ENCODE measurements at places on chromosomes 13 and 19.
A peak's percentile ranks its signal among the peaks of the same experiment; 100 is the strongest.

DNA sequence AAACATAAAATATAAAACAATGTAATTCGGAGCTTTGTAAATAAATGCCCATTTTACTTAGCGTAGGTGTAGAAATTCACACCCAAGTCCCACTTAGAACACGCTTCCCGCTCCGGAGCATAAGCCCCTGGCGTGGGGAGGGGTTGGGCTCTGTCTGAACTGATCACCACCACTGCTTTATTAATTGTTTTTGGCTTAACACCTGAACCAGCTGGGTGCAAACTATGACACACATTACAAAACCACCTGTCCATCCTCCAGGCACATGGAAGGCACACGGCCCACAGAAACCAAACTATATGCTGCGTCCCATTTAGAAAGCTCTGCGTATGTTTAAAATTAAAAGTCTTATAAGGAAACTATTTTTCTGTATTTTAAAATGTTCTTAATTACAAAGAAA is 25.9 kb downstream of the RASA3 start:
- no peak for DNase-seq

DNA sequence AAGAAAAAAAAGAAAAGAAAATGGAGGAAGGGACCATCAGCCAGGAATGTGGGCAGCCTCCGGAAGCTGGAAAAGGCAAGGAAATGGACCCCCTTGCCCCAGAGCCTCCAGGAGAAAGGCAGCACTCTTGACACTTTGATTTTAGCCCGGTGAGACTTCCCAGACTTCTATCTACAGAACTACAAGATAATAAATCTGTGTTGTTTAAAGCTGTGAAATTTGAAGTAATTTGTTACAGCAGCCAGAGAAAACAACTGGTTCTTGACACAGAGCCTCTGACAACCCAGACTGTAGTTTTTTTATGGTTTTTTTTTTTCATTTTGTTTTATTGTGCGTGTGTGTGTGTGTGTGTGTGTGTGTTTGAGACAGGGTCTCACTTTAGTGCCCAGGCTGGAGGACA is 7.6 kb downstream of the CTU1 start:
- no peak for DNase-seq

DNA sequence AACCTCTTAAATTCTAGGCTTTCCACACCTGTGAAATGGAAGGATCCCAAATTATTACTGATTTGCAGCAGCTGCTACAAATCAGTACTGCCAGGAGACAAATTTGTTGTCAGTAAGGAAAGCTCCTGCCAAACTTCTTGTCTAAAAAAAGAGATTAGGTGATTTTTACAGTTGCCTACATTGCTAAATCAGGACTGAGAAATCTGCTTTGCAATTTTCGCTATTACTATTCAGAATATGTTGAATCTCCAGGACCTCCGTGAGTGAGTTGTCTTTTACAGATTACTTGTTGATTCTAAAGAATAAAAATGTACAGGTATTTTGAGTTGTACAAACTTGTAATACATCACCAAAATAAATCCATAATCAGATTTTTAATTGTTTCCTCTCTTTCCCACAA is 1815.9 kb downstream of the PCDH9 start:
- DNase-seq: no peak

GRCh38 chr13:29239653-29240525 is 355.6 kb downstream of the SLC7A1 start:
- DNase-seq: no peak

GRCh38 chr19:3073159-3073563 is 10.9 kb upstream of the TLE5 start:
- DNase-seq: no peak

DNA sequence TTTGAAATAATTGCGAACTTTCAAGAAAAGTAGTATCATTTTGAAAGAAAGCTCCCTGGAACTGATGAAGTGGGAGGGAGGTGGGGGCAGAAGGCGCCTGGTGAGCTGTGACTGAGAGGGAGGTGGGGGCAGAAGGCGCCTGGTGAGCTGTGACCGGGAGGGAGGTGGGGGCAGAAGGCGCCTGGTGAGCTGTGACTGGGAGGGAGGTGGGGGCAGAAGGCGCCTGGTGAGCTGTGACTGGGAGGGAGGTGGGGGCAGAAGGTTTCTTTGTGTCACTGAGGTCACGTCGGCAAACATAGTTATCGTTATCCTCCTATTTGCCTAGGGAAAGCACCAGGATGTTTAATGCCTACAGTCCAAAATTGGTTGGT is 24.2 kb downstream of the C2CD4C start:
- no peak for DNase-seq

GRCh38 chr13:80462037-80462436 is 121.1 kb upstream of the SPRY2 start:
- DNase-seq: no peak

DNA sequence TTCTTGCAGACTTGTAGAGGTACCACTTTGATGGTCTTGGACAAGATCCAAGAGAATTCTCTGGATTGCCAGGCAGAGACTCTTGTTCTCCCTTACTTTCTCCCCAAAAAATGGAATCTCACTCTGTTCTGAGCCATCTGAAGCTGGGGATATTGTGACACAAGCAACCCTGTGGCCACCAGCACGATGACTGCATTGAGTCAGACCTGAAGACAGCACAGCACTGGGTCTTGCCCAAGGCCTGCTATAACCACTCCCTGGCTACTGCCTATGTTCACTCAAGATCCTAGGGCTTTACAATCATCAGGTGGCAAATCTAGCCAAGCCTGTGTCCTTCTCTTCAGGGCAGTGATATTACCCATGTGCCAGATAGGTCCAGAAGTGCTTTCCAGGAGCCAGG is 202.5 kb upstream of the SERP2 start:
- DNase-seq: no peak

DNA sequence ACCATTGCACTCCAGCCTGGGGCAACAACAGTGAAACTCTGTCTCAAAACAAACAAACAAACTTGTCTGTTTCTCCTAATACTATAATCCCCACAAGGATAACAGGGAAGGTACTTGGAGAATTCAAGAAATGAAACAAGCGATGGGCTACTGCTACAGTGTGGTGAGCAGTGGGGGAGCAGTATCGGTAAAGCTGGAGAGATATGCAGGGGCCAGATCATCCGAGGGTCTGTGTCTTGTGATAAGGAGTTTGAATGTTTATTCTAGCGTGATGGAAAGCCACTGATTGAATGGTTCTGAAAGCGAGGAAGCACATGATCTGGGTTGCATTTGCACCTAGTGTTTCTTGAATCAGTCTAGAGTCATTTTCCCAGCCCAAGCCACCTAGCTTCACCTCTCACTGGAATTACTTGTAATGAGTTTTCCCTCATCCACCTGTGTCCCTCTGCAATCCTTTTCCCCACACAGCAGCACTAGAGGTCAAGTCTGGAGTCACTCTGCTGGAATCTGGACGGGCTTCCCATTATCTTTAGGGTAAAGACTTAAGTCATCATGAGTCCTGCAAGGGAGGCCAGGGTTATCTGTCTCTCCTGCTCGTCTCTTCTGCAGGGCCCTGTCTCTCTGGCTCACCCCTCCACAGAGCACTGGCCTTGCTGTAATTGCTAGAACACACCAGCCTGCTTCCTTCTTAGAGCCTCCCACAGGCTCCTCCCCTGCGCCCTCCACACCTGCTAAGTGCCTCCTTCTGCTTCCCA is 162.3 kb downstream of the KLF5 start:
- DNase-seq: no peak

GRCh38 chr19:18232540-18233223 is 6.4 kb upstream of the PDE4C start:
- no peak for DNase-seq

DNA sequence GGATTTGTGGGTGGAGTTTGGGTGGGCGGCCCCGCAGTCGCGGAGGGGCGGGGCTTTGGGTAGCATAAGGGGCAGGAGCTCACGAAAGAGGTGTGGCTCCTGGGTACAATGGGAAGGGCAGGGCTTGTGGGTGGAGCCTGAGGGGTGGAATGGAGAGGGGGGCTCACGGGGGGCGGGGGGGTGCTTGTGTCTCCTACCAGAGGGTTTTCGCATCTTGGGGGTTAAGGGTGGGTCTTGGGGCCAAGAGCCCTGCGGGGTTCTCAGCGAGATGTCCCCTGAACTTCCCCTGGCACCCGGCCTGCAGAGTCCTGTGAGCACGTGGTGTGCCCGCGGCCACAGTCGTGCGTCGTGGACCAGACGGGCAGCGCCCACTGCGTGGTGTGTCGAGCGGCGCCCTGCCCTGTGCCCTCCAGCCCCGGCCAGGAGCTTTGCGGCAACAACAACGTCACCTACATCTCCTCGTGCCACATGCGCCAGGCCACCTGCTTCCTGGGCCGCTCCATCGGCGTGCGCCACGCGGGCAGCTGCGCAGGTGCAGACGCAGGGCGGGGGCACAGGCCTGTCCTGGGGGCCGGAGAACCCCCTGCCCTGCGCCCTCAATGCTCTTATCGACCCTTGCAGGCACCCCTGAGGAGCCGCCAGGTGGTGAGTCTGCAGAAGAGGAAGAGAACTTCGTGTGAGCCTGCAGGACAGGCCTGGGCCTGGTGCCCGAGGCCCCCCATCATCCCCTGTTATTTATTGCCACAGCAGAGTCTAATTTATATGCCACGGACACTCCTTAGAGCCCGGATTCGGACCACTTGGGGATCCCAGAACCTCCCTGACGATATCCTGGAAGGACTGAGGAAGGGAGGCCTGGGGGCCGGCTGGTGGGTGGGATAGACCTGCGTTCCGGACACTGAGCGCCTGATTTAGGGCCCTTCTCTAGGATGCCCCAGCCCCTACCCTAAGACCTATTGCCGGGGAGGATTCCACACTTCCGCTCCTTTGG is 5.1 kb downstream of the FSTL3 start:
- peak; percentile 90 for DNase-seq

GRCh38 chr13:84902243-84902642 is 897.0 kb downstream of the SLITRK6 start:
- DNase-seq: no peak

- DNase-seq: no peak
Observed at GRCh38 chr19:1067341-1067957, 482 bp downstream of the ARHGAP45 start.

DNA sequence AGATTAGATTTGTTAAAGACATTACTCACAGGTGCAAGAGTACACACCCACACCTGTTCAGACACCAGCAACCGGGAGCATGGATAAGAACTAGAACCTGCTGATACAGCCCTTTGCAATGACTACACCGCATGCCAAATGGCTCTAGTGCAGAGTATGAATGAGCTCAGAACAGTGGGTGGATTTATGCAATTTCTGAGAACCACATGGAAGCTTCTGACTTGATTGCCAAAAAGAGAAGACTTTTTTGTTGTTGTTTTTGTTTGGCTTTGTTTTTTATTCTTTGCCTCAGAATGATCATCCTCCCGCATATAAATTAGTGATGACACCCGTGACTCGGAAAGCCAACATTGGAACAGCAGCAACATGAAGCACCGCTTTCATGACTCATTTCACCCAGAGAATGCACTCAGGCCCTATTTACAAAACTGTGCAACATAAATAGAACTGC is 77.4 kb upstream of the LRCH1 start:
- no peak for DNase-seq

DNA sequence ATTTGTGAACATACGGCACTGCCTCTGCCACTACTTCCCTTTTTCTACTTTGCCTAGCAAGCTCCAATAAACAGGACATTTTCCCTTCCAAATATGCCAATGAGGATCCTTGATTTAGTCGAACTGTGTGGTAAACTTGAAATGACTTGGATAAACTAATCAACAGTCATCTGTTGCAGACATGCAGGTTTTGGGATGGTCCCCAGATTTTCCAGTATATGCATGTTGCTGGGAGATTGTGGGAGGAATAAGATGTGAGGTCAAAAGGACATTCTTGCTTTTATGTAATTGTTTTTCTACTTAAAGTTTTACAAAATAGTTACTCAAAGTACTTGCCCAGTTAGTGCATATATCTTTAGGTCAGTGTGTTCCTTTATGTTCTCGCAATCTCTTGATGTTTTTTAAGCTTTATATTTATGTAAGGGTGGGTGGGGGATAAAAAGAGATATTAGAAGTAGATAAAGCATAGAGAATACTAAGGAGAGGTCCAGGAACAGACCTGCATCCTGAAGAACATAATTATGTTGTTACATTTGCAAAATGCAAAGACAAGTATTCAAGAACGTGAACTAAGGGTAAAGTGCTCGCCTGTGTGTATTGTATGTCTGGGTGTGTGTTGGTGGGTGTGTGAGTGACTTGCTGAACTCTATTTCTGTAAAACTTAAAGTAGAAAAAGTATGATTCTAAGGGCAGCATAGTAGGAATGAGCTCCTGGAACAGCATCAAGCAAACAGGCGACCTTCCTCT is 88.4 kb upstream of the OXGR1 start:
- no peak for DNase-seq

- DNase-seq: no peak
Observed at GRCh38 chr19:38350883-38351282, 15.3 kb downstream of the CATSPERG start.

DNA sequence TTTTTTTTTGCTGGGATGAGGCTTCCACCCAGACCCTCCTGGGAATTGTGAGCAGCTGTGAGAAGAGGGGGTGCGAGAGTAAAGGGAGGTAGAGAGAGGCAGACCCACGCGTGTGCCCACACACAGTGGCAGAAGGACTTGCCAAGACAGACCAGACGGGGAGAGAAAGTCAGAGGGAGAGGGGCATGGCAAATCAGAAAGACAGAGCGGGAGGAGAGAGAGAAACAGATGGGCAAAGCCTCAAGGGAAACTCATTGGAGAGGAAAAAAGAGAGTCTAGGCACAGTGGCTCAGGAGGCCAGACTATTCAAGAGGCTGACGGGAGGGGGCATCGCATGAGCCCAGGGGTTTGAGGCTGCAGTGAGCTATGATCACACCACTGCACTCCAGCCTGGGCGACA is 17.0 kb downstream of the CATSPERG start:
- DNase-seq: no peak

DNA sequence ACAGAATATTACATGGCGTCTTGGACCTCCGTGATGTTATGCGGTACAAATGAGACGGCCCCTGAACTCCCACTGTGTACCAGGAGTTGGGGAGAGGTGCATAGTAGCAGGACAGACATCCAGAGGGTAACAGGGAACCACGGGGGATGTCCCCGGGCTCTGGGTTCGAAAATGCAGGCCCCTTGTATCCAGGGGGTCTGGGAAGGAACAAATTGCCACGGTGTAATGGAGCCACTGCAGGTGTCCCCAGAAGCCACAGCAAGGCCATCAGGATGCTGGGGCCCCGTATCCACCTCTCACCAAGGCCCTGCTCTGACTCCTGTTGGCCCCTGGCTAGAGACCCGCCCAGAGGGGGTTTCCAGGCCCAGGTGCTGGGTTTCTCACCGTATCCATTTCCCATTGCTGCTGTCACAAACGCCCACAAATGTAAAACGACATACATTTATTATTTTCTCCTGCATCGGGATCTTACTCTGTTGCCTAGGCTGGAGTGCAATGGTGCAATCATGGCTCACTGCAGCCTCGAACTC is 77.8 kb downstream of the INSR start:
- peak; percentile 12 for DNase-seq

- no peak for DNase-seq
Observed at GRCh38 chr13:42807866-42808265, 26.5 kb downstream of the FAM216B start.

DNA sequence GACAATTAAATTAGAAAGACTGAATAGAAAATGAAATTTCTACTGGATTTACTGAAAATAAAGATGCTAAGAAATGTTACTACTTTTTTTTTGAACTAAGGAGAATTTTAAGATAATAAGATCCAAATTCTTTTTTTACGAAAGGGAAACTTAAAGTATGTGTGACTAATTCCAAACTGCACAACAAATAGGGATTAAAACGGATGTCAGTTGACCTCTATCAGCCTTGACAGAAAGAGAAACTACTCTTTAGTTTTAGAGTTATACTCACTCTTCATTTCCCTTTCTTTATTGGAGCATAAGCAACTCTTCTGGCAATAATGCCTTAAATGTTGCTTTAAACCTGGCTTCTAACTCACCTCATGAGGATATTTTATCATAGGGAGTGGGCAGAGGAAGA is 273.8 kb downstream of the SLITRK6 start:
- DNase-seq: no peak

Measured in activated CD4-positive, alpha-beta T cell treated with anti-CD3 and anti-CD28 coated beads for 24 hours (primary cell).